ENCODE measurements at places on chromosomes 7 and 10.

GRCh38 chr10:101080933-101081931, 19.4 kb downstream of the KAZALD1 start:
- DNase-seq: no peak

DNA sequence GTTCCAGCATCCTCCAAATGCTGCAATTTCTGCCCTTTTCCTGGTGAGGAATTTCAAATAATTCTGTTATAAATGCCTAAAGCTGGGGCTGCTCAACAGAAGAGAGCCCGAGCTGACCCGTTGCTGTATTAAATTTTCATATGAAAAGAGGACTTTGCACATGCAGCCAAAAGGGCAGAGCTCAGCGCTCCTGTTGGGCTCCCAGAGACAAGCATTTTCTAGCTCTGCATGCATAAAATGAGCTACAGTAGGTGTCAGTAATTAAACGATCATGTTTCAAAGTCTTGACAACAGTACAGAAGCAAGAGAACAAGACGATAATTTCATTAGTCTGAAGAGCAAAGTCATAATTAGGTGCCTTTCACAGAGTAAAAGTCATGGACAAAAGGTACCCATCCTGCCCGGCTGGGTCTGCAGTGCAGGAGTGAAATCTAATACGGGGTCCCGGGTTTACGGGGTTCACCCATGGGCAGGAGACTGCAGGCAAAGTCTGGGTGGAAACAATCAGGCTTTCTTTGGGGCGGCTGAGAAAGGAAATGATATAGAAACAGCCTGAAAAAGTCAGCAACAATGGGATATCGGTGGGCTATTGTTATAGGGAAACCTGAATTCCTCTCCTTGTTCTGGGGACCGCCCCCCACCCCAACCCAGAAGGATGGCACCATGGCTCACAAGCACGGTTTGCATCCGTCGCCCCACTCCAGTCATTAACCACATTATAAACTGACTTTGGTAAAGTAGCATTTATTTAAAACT, 66.0 kb downstream of the EBF3 start:
- no peak for DNase-seq

GRCh38 chr7:107201795-107202450, 33.1 kb downstream of the HBP1 start:
- peak; percentile 55 for DNase-seq

GRCh38 chr10:127451628-127452027, 97.5 kb upstream of the NPS start:
- no peak for DNase-seq

GRCh38 chr7:80505900-80506500, 5.9 kb downstream of the GNAT3 start:
- DNase-seq: no peak

- DNase-seq: peak; percentile 77
Measured at GRCh38 chr10:110681023-110681681, 37.0 kb downstream of the RBM20 start.

GRCh38 chr10:112983444-112984056, 33.5 kb downstream of the TCF7L2 start:
- no peak for DNase-seq

- no peak for DNase-seq
Measured at GRCh38 chr7:105219771-105220160, 169.0 kb downstream of the SRPK2 start.

GRCh38 chr7:94410413-94411187, 15.9 kb downstream of the COL1A2 start:
- DNase-seq: no peak

All from HuH-7 (cell line).